ENCODE measurements at places on chromosomes 6 and 20. TPM values are rescaled to one million over a fixed set of nuclear protein-coding genes. Genes with fewer than 3 reads are reported as not detected.

GRCh38 chr6:27684264-27685211, 211.6 kb upstream of the ZNF184 start:
- no peak for DNase-seq

GRCh38 chr20:57433657-57434389, 42.6 kb downstream of the RBM38 start:
- no peak for DNase-seq

GRCh38 chr6:15518878-15519277, 143.9 kb downstream of the DTNBP1 start:
- DNase-seq, result no peak

The MACROD2 gene
- 12.5 TPM for total RNA-seq

The PBOV1 gene
- not detected for total RNA-seq

The RIMS1 gene
- total RNA-seq, result 5.2 TPM

Measured in vagina (tissue), 2 donors.